Astrocyte (in vitro differentiated cells and primary cell): ENCODE measurements at places on chromosomes 6 and 20. TPM values are rescaled to one million over a fixed set of nuclear protein-coding genes. Genes with fewer than 3 reads are reported as not detected.

EFCAB8 gene
- total RNA-seq, result 0.41 and 0.65 TPM in 2 replicates

BMP5 gene
- 0.19 and 0.50 TPM in 2 replicates for total RNA-seq

FERMT1 gene
- 8.4 and 10.9 TPM in 2 replicates for total RNA-seq

ZNF311 gene
- 1.2 and 1.7 TPM in 2 replicates for total RNA-seq

CRISP1 gene
- total RNA-seq, result not detected in 2 replicates

MROH8 gene
- 1.2 and 1.3 TPM in 2 replicates for total RNA-seq

PRR18 gene
- total RNA-seq, result 0.14 TPM in 1 of 2 replicates, not detected in the other

CCM2L gene
- 0.11 TPM in 1 of 2 replicates, not detected in the other for total RNA-seq

SLC22A7 gene
- not detected in 2 replicates for total RNA-seq

ROS1 gene
- not detected in 2 replicates for total RNA-seq

CRIP3 gene
- total RNA-seq, result not detected in 2 replicates

RWDD1 gene
- total RNA-seq, result 42.1 and 45.1 TPM in 2 replicates

TEAD3 gene
- 73.3 and 75.5 TPM in 2 replicates for total RNA-seq

SCGN gene
- total RNA-seq, result not detected in 2 replicates

CAGE1 gene
- total RNA-seq, result 0.10 and 0.30 TPM in 2 replicates

SLC32A1 gene
- not detected in 2 replicates for total RNA-seq

PLCB1 gene
- total RNA-seq, result 10.7 and 11.0 TPM in 2 replicates

RAET1E gene
- total RNA-seq, result not detected in 2 replicates
